ENCODE measurements at places on chromosomes 7 and 10.
A peak's percentile ranks its signal among the peaks of the same experiment; 100 is the strongest.

DNA sequence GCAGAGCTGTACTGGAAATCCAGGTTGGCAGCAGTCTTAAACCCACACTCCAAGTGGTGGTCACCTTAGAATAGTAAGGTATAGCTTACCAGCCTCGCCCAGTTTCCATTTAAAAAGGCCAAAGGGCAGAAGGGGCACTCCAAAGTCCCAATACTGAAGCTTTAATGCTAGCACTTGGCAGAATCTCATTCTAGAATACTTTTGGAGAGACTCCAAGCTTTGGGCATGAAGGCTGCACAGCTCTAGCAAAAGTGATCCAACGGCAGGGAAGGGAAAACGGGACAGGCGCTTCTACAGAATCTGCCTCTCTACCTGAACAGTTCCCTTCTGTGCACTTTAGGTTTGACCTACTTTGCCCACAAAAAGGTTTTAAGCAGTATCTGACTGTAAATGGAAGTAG lies 19.7 kb downstream of the SMURF1 start:
- no peak for DNase-seq

- DNase-seq, result no peak
Measured at GRCh38 chr10:62354916-62355315, 19.3 kb upstream of the ZNF365 start.

GRCh38 chr10:69730251-69731156 lies 71.2 kb upstream of the COL13A1 start:
- DNase-seq, result peak; percentile 35

GRCh38 chr7:43220250-43220649 lies 107.8 kb downstream of the HECW1 start:
- no peak for DNase-seq

- no peak for DNase-seq
Measured at GRCh38 chr10:7610026-7610425, 56.7 kb downstream of the ITIH5 start.

- DNase-seq, result peak; percentile 74
Measured at GRCh38 chr7:22577470-22578001, 77.5 kb upstream of the STEAP1B start.

GRCh38 chr7:147436718-147437117 lies 1153.8 kb upstream of the C7orf33 start:
- DNase-seq, result no peak

- DNase-seq, result no peak
Measured at GRCh38 chr7:148735141-148735540, 36.4 kb downstream of the CUL1 start.

DNA sequence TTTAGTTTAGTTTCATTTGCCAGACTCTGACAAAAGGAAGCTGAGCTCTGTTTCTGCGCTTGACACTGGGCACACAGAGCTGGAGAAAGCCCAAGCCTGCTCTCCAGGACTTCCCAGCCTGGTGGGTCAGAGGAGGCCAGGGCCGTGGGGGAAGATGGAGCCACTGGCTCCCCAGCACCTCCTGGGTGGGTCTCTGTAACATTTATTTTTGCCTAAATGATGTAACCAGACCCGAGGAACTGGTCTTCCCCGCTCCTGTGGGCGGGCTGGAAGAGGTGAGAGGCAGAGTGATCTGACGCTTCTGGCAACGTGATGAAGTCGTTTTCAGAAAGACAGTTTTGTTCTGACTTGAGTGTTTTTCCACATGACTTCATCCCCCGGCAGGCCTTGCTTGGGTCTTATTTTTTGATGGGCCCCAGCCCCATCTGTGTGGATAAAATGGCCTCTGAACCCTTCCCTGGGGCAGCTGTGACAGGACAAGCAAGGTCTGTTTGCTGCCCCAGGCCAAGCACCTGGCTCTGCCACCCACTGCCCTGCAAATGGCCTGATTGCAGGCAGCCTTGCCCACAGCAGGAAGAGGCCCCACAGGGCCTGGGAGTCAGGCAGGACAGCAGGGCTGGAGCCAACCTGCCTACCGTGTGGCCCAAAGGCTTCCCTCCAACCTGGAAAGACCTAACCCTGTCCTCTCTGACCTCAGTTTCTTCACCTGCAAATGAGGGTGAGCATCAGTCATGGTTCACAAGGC lies 304.9 kb upstream of the ZMIZ1 start:
- DNase-seq, result no peak

DNA sequence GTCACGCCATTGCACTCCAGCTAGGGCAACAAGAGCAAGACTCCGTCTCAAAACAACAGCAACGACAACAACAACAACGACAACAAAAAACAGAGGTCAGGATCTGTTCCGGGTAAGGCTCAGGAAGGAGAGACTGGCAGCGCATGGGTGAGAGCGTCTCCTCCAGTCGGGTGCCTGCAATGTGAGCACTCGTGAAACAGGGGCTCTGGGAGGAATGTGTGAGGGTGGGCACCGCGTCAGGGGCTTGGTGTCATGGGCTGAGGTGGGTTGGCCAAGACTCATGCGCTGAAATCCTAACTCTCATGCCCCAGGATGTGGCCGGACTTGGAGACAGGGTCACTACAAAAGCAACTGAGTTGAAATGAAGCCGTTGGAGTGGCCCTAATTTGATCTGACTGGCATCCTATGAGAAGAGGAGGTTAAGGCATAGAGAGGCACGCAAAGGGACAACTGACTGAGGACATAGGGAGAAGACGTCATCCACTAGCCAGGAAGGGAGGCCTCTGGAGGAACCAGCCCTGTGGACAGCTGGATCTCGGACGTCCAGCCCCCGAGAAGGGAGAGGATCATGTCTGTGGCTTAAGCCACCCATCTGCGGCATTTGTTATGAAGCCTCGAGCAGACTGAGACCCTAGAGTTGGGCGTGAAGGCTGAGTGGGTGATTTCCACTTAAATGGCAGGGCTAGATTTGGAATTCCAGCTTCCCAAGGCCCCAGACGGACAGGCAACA lies 241.5 kb upstream of the PITRM1 start:
- DNase-seq, result no peak

GRCh38 chr10:5971886-5972285 lies 5.5 kb downstream of the IL15RA start:
- no peak for DNase-seq

DNA sequence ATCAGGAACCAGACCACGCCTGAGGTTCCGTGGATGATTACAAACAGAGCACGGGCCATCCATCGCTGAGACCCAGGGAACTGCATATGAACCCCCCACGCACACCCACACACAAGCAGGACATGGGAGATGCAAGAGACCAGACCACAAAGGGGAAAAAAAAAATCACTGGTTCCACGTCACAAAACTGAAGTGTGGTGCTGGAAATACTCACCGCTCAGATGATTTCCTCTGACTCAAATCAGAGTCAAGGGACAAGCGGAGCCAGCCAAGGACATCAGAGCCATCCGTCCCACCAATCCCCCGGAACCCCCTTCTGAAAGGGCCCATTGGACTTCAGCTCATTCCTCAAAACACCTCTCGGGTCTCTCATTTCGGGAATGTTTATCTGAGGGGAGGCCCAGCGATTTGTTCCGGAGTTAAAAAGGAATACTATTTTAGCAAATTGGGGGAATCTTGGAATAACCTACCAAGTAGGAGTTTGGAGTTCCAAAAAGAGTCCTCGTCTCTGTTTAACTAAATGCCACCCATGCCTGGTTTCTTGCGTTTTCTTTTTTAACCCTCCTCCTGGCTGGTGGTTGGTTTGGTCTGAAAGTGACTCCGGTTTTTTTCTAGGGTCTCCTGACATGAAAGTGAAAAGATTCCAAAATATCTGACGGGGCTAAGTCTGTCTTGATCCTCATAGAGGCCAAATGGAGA lies 15.0 kb downstream of the SNX8 start:
- no peak for DNase-seq

DNA sequence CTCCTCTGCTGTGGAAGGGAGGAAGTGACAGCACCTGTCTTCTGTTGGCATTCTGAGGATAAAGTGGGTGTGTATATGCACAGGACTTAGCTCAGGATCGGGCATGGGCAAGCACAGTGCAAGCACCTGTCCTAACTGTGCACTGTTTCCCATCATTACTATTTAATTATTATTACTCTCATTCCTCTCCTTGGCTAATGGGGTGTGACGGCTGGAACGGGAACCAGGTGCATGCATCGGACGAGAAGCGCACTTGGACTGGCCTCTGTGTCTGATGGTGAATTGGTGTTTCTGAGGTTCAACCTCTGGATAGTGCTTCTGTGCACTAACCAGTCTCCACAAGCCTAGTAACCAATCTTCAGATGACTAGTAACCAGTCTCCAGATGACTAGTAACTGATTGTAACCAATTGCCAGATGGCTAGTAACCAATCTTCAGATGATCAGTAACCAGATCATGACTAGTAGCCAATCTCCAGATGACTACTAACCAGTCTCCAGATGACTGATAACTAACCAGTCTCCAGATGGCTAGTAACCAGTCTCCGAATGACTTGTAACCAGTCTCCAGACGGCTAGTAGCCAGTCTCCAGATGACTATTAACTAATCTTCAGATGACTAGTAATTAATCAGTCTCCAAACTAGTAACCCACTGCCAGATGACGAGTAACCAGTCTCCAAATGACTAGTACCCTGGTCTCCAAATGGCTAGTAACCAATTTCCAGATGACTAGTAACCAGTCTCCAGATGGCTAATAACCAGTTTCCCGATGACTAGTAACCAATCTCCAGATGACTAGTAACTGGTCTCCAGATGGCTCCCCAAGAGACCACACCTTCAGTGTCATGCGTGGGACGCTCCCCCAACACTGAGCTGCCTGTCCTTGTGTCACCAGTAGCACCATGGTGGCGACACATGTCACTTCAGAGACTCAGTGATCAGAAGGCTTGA lies 85.8 kb downstream of the PAXIP1 start:
- DNase-seq, result no peak

GRCh38 chr10:131203456-131204357 lies 107.8 kb downstream of the TCERG1L start:
- DNase-seq, result no peak

DNA sequence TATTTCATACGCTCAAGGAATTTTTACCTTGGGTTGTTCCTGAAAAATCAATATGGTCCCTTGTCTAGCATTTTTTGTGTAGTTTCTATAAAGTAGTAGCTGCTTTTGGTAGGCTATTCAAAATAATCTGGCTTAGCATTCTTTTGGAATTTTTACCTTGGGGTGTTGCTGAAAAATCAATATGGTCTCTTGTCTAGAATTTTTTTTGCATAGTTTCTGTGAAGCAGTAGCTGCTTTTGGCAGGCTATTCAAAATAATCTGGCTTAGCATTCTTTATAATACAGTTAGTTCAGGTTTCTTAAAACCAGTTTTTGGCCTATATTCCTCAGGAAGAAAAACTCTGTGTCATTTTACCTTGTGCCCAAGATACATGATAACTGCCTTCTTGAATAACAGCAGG lies 301.9 kb downstream of the SUGCT start:
- no peak for DNase-seq

DNA sequence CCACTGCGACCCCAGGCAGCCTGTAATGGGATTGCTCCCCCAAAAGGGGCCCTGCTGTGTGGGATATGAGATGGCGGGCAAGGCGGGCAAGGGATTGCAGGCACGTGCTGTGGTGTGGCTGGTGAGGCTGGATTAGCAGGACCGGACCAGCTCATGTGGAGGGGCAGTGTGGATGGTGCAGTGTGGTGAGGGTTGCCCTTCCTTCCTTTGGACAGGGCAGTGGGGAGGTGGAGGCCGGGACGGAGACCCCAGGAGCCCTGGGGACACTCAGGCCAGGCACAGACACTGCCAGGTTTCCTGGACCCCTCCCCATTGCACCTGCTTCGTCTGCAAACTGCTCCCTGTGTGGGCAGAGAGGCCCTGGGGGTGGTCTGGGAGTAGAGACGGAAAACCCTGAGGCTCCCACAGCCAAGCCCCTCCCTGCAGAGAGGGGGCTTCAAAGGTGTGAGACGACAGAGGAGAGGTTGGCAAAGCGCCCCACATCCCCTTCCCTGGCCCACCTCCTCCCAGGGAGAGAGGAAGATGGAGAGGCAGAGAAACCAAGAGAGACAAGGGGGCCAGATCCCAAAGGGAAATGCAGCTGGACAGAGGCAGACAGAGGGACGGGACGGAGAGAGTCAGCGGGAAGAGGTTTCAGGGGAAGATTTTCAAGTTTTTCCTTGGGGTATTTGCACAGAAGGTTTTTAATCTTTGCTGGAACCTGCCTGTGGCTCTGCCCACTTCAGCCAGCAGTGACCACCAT lies 89.2 kb downstream of the MICALL2 start:
- no peak for DNase-seq

- no peak for DNase-seq
Measured at GRCh38 chr7:159096736-159097581, 47.7 kb downstream of the VIPR2 start.

DNA sequence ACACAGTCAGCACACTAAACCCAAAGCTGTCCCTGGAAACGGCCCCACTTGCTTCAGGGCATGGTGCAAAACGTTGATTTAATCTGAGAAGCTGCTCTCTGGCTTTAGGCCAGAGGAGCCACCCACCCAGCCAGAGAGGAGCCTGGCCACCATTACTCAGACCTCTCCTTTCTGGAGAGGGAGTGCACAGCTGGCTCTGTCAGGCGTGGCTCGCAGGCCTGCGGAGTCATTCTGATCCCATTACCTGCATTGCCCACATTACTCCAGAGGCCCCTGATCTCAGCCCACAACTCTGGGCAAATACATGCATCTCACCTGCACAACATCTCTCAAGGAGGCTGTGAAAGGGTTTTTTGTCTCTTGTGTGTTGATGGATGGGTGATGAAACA lies 370.0 kb upstream of the IGFBP3 start:
- DNase-seq, result peak; percentile 45

DNA sequence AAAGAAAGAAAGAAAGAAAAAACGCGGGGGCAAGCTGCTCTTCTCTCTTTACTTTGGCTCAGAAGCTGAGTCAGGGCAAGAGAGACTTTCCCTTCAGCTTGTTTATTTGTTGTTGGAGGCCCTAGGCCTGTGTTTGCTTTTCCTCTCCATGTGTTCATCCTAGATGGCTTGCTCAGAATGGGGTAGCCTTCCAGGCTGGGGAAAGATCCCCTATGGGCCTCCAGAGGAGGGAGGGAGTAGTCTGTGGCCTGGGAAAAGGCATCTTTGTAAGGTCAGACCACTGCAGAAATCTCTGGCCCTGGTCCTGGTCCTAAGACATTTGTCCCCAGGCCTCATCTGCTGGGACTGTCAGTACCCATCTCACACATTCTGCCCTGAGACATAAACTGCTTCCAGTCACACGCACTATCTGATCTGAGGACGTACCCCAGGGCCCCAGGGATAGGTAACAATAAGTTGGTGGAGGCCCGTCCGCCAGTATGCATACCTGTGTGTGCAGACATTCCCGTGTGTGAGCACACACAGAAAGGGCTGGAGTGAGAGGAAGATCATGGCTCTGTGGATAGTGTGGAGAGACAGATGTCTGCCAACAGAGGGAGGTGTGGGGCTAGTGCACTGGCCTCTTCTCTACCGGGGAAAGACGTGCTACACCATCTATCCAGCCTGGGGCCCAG lies 4.9 kb upstream of the SCD start:
- DNase-seq, result peak; percentile 84

Measured in hepatocyte (in vitro differentiated cells).